ENCODE measurements at places on chromosomes 2 and 18. TPM values are rescaled to one million over a fixed set of nuclear protein-coding genes. Genes with fewer than 3 reads are reported as not detected.

Gene ZEB2
- total RNA-seq: 6.2 TPM

Gene EFEMP1
- 47.0 TPM for total RNA-seq

Gene FAP
- total RNA-seq: 0.08 TPM

Gene CD8A
- total RNA-seq: 0.34 TPM

Gene SERPINB10
- 0.22 TPM for total RNA-seq

Gene POMC
- total RNA-seq: not detected

Gene HOXD10
- total RNA-seq: 7.5 TPM

Gene TSPYL6
- total RNA-seq: not detected

Gene COLEC12
- total RNA-seq: 0.06 TPM

Gene LINC00305
- total RNA-seq: not detected

Measured in A549 treated with DMSO at 1 μM for 4 hours (cell line).